ENCODE measurements at places on chromosomes 5 and 9.

GRCh38 chr5:125005266-125005665 lies 258.8 kb upstream of the ZNF608 start:
- no peak for DNase-seq

DNA sequence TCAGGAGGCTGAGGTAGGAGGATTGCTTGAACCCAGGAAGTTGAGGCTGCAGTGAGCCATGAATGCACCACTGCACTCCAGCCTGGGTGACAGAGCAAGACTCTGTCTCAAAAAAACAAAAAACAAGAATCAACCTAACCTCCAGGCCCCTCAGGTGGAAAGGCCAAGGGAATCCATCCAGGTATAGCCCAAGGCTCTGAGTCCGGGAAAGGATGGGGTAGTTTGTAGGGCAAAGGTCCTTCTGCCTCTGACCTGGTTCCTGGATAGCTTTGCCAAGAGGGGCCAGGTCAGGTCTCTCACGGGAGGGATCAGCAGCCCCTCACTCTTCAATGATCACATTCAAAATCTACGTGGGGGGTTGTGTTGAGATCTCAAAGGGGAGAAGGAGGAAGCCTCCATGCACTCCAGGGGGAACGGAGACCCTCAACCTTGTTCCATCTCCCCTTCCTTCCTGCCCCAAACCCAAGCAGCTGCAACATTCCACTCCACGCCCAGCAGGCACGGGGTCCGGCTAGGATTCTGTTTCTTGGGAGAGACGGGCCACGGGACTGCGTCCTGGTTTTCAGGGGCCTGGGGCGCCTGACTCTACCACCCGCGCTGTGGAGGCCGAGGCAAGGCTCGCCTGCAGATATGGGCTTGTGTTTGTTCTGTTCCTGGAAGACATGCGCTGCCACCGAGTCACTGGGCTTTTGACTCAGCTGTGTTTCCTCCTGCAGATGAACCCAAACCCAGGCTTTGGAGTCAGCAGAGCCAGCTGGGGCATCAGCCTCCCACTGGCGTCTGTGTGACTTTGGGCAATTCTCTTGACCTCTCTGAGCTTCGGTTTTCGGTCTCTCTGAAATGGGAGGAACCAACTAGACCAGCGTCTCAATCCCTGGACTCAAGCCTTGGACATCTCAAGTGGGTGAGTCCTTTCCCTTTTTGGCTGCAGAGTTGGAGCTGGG lies 35.5 kb downstream of the PLPP7 start:
- no peak for DNase-seq

GRCh38 chr9:95588724-95589588 lies 72.2 kb upstream of the PTCH1 start:
- no peak for DNase-seq

DNA sequence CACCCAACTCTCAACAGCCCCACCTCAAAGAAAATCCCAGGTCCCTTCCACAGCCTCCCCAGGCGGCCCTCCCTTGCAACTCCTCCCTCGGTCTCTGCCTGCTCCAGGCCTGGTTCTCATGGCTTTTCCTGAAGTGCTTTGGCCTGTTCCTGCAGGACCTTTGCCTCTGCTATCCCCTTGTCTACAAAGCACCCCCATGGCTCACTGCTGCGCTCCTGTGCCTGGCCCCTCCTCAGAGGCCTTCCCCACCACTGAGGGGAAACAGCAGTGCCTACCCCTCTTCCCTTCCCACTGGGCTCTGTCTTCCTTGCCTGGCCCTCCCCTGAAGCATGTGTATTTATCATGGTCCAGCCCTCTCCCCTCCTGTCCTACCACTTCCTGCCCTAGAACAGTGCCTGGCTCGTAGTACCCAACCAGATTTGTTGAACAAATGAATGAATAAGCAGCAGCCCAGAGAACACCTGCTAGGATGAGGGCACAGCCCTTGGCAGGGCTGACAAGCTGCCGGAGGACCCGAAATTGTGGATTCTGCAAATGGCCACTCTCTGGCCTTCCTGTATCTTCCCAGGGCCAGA lies 68.6 kb upstream of the LRRTM2 start:
- DNase-seq = no peak

DNA sequence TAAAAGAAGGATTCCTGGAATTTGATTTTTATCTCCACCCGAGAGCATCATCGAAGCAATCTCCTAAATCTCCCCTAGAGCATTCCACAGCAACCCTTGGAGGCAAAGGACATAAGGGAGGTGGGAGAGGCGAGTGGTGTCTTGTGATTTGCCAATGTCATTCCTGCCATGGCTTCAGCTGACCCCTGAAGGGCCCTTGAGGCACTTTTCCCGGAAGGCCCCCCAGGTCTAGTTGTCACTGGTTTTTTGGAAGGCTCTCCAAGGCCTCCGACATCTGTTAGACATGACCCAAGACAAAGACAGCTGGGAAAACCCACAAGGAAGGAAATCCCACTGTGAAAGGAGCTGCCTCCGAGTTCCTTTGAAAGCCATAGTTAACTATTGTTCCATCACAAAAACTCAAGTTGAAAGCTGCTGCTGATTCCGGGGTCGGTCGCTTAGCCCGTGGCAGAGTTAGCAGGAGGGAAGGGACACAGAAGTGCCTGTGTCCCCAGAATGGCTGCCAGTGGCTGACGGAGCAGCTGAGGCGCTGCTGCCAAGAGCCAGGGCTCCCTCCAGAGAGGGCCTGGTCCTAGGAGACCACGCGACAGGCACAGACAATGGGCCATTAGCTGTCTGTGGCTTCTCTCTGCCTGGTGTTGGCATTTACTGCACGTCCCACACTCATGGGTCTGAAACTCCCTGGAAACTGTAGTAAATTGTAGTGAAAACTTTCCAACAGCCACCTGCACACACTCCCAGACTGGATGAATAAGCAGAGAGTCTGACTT lies 24.4 kb upstream of the TRIO start:
- DNase-seq = no peak

DNA sequence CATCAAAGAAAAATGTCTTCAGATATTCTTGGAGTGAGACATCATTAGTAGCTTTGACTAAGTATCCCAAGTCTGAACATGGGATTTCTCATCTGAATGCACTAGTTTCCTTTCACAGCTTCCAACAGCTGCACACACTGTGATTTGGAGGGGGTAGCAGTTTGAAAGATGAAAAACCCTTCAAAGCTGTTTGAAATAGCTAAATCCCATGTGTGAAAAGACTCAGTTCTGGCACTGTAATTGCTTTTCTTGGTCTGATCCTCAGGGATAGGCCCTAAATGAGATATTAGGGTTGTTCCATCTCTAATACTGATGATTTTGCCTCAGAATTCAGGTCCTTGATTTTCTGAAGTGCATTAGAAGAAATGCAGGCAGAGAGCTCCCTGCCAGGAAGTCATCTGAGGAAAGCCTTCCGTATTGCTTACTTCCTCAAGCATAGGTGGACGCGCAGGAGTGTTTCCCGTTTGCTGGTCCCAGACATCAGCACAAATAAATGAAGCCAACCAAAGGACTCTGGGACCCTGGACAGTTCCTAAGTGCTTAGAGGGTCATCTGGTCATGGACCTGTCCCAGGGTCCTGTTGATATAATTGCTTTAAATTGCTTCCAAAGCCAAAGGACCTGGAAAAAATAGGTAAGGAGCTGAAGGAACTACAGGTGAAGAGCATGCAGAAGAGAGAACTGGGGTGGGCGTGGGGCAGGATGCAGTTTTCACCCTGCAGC lies 25.6 kb upstream of the FRMPD1 start:
- no peak for DNase-seq

DNA sequence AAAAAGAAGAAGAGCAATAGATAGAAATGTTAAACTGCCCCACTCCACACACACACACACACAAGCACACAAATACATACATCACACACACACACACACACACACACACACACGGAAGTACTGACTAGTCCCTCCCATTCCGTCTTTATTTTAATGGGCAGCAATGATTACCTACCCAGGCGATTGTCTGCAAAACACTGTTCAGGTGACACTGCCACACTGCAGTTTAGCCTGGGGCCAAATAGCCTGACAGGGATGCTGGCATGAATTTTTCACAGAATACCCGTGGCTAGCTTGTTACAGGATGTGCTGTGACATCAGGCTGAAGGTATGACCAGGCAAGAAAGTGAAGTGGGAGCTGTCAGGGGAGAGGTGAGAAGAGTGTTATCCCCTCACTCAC lies 86.9 kb downstream of the FRMD3 start:
- DNase-seq = no peak

DNA sequence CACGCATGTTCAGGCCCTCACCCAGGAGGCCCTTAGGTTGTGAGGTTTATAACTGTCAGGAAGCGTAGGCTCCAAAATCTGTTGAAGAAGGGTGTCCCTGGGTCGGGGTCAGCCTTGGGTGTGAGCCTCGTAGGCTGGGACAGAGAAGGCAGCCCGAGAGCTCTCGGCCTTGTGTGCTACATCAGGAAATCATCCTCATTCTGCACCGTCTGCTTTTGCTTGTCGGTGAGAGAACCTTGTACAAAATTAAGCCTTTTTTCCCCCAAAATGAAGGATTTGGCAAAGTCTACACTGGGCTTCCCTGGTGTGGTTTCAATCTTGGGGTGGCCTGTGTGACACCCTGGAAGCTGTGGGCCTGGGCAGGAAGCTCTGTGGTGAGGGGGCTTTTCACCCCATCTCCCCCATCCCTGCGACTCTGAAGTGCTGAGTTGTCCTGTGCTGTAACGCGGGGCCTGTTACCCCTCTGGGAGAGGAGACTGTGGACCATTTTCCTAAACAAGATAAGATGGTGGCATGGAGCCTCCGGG lies 55.3 kb downstream of the AHRR start:
- peak; percentile 0 for DNase-seq

GRCh38 chr9:82553654-82554366 lies 509.1 kb downstream of the RASEF start:
- no peak for DNase-seq

DNA sequence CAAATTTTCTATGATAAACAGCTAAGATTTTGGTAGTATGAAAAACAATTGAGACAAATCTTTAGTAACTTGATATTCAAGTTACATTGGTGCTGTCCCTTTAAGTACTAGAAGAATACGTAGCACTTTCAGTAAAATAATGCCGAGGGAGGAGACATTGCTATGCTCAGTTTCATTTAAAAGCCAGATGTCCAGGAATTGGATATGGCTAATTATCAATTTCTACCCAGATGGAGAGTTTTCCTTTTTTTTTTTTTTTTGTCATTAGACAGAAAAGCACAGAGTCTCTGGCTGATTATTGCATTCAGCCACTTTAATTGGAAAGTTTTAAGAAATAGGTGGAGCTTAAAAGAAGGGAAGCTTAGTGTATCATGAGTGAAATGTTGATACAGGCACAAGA lies 40.4 kb upstream of the APC start:
- DNase-seq = no peak

DNA sequence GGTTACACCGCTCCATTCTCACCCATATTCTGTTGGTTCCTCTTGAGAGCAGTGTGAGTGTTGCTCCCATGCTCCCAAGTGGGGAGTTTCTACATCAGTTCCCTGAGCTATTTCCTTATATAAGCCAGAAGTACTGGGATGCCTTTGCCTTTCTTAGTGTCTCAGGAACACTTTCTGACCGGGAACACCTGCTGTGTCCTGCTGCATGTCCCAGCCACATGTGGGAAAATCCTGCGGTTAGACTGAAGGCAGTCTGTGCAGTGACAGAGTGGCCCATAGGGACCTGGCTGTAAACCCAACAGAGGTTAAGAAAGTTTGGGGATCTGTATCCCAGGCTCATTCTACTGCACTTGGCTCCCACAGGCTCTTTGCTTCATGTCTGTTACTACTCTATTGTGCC lies 126.0 kb downstream of the EGFLAM start:
- DNase-seq = no peak

DNA sequence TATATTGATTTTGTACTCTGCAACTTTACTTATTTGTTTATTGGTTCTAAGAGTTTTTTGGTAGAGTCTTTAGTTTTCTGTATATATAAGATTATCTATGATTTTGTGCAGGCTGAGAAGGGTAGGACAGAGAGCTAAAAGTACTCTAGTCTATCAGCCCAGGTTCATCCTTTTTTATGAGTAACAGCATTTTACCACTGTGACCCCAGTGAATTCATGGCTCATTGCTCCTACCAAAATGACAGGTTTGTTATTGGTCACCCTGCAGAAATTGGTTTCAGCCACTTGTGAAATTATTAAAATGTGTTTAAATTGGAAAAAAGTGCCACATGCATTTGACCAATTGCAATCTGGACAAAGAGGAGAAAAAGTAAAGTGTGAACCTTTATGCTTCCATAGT lies 421.4 kb upstream of the DAB2 start:
- DNase-seq = no peak

DNA sequence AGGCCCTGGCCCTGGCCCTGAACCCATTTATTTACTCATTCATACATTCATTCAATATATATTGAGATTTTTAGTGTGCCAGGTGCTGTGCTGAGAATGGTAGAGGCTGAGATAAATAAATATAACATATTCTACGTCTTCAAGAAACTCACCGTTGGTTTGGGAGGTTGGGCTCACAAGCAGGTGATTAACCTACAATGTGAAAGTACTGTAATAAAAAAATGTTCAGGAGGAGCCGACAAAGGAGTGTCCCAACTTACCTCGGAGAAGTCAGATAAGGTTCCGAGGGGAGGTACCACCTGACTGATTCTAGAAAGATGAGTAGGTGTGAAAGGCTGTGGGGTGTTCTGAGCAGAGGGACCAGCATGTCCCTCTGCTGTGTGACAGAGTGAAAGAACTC lies 479.6 kb upstream of the KLF4 start:
- no peak for DNase-seq

- no peak for DNase-seq
Observed at GRCh38 chr5:95605786-95606185, 14.1 kb upstream of the GPR150 start.

- DNase-seq = no peak
Observed at GRCh38 chr5:34722183-34722582, 66.1 kb downstream of the RAI14 start.

DNA sequence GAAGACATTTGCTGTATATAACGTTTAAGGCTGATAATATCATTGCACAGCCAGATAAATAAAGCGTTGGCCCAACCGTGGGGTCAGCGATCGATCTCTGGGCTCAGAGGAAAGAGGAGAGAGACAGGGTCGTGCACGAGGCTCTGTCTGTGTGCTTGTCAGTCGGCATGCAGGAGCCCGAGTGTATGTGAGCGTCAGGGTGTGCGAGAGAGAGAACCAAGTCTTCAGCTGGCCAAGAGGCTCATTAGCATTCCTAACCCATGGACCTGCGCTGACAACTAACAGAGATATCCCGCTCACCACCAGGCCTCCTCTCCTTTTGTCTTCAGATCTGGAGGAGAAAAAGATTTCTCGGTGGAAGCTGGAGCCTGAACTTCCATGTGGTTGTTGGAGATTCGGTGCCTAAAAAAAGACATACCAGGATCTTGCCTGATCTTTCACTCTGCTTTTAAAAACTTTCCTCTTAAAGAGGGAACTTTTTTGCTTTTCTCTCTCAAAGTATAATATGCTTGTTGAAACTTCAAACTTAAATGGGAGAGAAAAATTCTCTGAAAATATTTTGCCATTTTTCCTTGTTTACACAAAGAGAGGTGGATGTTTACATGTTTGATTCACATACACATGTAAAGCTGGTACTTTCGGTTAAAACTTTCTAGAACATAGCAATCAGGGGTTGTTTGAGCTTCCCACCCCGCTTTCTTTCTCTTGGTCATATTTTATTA lies 16.5 kb downstream of the NR2F1 start:
- no peak for DNase-seq

GRCh38 chr9:37761511-37761910 lies 7.9 kb downstream of the TRMT10B start:
- DNase-seq = no peak

- DNase-seq = no peak
Observed at GRCh38 chr5:180599981-180600553, 8.8 kb upstream of the SCGB3A1 start.
